Immature natural killer cell (primary cell): ENCODE measurements at places on chromosomes 7 and 10.

- DNase-seq, result peak; percentile 83
Measured at GRCh38 chr10:114821293-114821914, at the start of gene FHIP2A. Gene FHIP2A (plus strand): TSS chr10:114821780. CDS start chr10:114822079, 299 bp downstream.

DNA sequence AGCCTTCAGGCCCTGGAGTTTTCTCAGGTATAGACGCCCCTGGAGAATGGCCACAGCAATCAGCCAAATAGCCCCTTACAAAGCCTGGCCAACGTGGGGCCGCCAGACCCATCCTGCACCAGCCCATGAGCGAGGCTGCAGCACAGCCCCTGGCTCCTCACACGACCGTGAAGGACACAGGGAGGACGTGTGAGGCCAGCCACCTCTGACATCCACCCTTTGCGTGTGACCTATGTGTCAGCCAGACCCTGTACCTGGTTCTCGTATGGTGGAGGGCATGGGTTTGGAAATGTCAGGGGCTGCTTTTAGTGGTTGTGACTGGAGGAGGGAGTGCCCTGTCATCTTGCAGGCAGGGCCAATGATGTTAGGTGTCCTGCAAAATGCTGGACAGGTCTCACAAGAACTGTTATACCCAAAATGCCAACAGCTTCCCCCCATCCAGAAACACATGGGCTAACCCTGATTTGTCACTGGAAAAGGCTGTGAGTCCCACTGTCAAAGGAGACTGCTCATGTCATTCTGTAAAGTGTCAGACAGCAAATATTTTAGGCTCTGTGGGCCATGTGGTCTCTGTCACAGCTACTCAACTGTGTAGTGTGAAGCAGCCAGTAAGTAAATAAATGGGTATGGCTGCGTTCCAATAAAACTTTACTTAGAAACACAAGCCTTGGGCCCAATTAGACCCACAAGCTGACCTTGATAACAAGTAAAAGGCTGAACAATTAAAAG is 30.0 kb downstream of the NOD1 start:
- DNase-seq, result no peak

- DNase-seq, result no peak
Measured at GRCh38 chr10:44927352-44927751, 16.2 kb downstream of the TMEM72 start.

DNA sequence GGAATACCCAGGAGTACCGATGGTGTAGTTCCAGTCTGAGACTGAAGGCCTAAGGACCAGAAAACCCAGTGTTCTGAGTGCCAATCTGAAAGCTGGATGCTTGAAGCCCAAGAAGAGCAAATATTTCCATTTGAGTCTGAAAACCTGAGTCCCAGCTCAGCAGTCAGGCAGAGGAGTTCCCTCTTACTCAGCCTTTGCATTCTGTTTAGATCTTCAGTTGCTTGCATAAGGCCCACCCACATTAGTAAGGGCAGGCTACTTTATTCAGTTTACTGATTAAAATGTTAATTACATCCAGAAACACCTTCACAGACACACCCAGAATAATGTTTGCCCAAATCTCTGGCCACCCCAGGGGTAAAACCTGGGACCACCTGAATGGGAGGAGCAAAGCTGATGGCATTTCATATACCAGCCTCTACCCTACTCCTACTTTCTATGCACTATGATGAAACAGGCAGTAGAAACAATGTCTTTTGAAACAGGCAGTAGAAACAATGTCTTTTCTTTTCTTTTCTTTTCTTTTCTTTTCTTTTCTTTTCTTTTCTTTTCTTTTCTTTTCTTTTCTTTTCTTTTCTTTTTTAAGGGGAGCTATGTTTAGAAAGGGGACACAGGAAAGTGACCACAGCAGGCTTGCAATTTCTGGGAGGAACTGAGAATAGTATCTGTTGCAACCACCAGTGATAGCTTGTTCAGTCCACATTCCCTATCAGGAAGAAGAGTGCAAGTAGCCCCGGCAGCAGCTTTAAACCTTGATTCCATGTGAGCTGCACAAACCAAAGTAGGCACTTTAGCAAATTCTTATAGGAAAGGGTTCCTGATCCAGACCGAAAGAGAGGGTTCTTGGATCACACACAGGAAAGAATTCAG is 30.6 kb downstream of the FAM237B start:
- no peak for DNase-seq

DNA sequence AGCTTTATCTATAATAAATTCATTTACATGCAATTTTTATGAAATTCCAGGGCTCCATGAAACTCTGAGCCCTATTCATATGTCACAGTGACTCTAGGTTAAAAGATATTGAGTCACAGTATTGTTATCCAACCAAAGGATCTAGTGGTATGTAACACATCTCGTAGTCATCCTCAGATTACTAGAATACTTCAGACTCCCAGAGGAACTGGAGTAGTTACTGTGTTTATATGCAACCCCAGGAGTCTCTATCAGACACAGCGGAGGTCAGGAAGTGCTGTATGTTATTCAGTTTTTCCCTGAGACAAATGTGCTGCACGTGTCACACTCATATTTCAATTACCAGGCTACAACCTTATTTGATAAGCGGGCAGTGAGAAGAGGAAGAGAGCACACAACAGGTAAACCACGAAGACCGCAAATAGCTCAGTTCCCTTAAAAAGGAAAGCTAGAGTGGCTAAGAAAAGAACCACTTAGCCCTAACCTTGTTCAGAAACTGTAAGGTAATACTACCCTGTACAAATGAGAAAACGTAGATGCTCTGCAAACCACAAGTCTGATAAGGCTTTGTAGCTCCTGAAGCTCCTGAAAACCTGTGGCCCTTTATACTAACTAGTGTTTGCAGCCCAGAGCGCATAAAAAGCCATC is 114.0 kb upstream of the CNTNAP2 start:
- no peak for DNase-seq

DNA sequence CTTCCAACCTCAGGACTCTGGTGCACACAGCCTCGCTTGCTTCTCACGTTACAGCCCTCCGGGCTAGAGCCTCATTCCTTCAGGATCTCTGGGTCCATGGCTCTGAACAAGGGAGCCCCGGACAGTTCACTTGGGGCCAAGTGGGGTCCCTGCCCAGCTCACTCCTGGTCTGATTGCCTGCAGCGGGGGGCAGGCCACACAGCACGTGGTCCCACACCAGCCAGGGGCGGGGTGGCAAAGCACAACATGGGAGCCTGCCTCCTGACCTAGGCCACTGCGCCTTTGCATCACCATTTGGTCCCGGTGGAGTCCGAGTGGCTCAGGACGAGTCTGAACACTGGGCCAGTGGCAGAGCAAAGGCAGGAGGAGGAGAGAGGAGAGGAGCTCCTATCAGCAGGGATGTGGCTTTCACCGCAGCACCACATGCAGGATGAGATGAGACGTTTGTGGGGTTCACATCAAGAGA is 13.4 kb upstream of the CRYGN start:
- no peak for DNase-seq

- DNase-seq, result no peak
Measured at GRCh38 chr10:55858730-55859129, 502.3 kb downstream of the ZWINT start.

GRCh38 chr10:7343040-7343439 is 67.8 kb downstream of the SFMBT2 start:
- no peak for DNase-seq

- no peak for DNase-seq
Measured at GRCh38 chr7:116955801-116956476, 2.6 kb downstream of the ST7 start.

- DNase-seq, result no peak
Measured at GRCh38 chr7:129947049-129947448, 5.7 kb downstream of the UBE2H start.

GRCh38 chr10:58488921-58489320 is 23.8 kb upstream of the BICC1 start:
- no peak for DNase-seq

- DNase-seq, result no peak
Measured at GRCh38 chr10:73886661-73887293, 12.4 kb upstream of the CAMK2G start.

DNA sequence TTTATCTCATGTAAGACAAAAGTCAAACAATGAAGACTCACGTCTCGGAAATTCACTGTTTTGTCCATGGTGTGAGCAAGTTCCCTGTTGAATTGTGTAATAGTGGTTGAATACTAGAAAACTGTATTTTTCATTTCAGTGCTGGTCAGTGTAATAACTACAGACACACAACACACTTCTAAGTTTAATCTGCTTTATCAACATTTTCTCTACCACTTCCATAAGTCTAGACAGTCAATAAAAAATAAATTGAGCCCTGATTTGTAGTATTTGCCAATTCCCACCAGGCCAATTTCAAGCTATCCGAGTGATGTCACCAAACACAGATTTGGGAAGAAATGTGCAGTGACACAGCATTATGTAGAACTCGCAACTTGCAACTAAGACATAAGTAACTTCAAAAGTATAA is 81.9 kb downstream of the GPR141 start:
- DNase-seq, result no peak

- peak; percentile 6 for DNase-seq
Measured at GRCh38 chr10:62691336-62691735, 113.2 kb upstream of the ADO start.

GRCh38 chr10:60980997-60981396 is 37.0 kb upstream of the RHOBTB1 start:
- no peak for DNase-seq

GRCh38 chr10:103990531-103990930 is 23.6 kb downstream of the SLK start:
- no peak for DNase-seq

- no peak for DNase-seq
Measured at GRCh38 chr7:70907259-70908247, 224.4 kb upstream of the GALNT17 start.

DNA sequence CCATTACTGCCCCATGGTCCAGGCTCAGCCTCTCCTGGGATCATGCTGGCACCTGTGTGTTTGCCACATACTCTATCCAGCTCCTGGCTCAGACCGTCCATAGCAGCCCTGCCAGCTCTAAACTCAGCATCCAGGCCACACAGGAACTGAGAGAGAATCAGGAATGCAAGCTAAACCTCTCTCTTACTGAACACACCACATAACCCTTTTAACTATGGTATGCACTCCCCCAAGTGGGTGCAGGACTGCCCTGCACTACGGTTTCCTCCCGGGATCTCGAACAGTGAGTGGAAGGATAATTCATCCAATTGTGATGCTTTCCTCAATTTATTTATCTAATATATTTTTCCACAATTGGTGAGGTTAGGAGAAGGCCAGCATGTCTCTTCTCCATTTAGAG is 17.1 kb upstream of the ZNF800 start:
- no peak for DNase-seq

- DNase-seq, result no peak
Measured at GRCh38 chr10:12463459-12463838, 114.1 kb downstream of the CAMK1D start.

- DNase-seq, result no peak
Measured at GRCh38 chr7:80548840-80549530, 37.1 kb upstream of the GNAT3 start.

DNA sequence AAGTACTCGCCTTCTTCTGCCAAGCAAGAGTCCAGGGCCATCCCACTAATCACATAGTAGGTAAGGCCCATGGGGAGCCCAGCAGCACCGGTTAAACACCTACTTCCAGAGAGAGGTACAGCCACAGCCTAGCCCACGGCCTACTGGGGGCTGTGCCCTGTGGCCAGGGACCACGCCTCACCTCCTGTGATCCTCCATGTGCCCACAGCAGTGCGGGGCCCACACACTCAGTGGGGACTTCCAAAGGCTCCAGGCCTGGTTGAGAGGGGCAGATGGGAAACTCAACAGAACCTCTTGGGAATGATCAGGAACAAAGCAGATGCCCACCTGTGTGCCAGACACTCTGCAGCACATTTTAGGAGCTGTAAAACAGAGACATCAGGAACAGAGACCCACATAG is 19.7 kb downstream of the AFAP1L2 start:
- no peak for DNase-seq

DNA sequence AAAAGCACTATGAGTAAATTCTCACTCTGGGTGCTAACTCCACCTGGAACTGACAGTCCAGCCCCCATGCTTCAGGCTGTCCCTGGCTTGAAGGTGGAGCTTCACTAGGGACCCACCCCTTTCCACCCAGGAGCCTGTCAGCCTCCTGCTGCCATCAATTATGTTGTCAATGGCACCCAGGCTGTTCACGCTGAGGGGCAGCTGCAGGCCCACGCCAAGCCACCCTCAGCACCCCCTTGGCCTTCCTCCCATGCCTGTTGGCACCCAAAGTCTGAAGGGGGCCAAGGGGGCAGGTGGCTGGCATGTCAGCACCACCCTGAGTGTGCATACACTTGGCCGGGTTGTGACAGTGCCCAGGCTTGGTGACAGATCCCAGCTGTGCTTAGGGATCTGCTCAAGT is 149.3 kb downstream of the NXPH1 start:
- no peak for DNase-seq

GRCh38 chr7:27159266-27160144 is 3.0 kb upstream of the HOXA7 start:
- no peak for DNase-seq

- no peak for DNase-seq
Measured at GRCh38 chr7:152485826-152486225, 50.0 kb upstream of the KMT2C start.

GRCh38 chr7:11450281-11450680 is 381.7 kb downstream of the THSD7A start:
- no peak for DNase-seq

- no peak for DNase-seq
Measured at GRCh38 chr7:106178593-106179134, 66.6 kb upstream of the SYPL1 start.

DNA sequence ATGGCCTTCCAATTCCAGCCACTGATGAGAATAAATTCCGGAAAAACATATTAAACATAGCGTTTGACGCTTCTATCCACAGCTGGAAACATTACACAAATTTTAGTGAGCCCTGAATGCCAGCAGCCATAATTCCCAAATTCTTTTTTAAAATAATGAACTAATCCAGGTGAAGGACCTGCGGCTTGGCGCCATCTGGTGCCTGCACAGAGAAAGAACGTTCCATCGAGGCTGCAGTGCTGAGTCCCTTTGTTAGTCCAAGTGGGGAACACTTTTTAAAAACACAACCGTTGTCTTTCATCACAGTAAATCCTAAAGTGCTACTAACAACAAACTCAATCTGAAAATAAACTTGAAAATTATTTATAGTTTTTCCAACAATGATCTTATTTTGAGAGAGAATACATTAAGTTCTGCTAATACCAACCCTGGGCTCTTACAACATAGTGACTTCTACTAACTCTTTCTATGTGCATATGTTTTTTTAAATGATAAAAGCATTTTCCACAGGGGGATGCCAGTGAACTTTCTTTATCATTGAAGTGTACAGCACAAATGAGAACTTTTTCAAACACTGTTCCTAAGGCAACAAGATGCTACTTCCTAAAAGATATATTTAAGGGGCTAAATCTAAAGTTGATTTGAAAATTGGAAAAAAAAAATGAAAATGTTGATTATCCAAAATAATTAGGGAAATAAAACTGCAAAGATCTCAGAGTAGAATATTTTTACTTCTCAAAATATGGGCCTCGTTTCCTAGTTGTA is 166.9 kb upstream of the RNF32 start:
- no peak for DNase-seq

DNA sequence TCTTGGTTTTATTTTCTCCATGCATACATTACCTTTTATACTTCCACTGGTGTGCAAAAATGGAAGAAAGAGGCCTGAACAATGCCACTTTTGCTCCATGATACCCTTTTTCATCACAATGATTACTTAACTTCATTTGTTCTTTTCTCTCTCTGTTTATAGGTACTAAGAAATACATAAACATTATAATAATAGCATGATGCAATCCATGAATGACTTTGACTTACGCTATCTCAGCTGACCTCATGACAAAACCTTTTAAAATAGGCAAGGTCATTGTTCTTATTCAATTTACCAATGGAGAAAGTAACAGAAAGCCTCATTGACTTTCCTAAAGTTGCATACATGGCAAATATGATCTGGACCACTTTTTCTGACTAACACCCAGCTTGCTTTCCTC is 105.1 kb upstream of the ZEB1 start:
- no peak for DNase-seq

- DNase-seq, result no peak
Measured at GRCh38 chr7:19749658-19750057, 23.8 kb downstream of the TMEM196 start.
